ENCODE measurements at places on chromosomes 7 and 10.

- DNase-seq, result no peak
These were observed 7.6 kb downstream of the CYCS start for GRCh38 chr7:25117226-25118047.

- no peak for DNase-seq
These were observed 145.8 kb upstream of the BET1 start for GRCh38 chr7:94149789-94150545.

DNA sequence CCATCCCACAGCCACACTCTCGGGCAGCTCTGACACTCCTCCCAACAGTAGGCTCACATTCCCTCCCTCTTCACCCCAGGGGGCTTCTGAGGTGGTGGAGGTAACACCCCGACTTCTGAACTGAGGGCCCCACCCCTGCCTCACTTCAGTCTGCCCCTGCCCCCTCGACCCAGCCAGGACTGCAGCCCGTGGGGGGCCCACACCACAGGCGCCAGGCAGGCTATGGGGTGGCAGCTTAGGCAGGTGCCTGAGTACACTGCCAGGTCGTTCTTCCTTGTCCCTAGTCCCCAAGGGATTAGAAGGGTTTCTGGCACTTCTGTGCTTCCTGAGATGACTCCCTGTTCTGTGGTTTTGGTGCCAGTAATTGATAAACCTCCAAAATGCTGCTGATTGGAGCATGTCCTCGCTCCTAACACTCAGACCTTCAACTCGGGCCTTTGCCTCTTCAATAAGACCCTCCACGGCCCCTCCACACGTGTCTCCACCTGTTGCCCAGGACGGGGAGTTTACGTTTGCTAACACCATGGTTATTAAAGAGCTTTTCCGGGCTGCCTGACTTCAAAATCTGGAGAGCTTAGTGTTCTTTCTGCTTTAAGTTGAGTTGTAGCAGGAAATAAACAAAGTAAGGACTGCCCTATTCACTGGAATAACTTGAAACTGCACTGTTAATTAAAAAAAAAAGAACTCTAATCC lies 23.8 kb upstream of the LARP4B start:
- DNase-seq, result no peak

- DNase-seq, result peak; percentile 16
These were observed 13.1 kb downstream of the TAS2R41 start for GRCh38 chr7:143490717-143491306.

DNA sequence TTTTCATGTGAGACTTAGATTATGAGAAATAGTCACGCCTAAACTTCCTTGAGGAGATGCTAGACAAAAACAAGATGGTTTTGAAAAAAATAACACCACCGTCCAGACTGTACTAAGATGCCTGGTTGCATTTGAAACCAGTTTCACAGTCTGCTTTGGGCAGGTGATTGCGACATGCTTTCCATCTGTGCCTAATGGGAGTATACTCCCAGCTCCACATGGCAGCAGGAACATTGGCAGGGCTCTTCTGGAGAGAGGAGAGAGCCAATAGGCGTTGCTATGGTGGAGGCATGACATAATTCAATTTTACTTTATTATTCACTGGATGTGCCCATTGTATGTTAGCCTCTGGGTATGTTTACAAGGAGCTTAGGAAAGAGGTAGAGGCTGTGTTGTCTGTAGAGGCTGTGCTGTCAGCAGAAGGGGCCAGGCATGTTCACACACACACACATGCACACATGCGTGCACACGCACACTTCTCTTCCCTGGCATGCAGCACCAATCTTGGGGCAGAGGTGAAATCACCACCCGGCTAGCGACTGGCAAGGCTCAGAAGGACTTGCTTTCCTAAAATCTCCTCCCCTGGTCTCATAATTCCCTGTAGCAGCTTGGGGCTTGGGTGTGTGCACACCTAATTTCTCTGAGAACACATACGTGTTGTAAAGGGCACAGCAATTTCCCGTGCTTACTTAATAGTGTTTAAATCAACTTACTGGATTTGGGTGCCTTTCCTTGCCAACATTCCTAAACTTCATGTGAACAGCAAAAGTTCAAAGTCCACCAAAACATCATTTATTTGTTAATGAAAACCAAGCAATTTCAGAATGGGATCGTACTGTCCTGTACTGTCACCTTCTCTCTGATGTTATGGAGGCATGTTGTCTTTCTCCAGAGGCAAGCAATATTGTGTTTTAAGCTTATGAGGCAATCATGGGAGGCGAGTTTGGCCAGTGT lies 162.1 kb downstream of the TCF7L2 start:
- DNase-seq, result no peak
